H7 (cell line): ENCODE measurements at places on chromosomes 12 and 14. TPM values are rescaled to one million over a fixed set of nuclear protein-coding genes. Genes with fewer than 3 reads are reported as not detected.

The OR4E2 gene
- not detected in 2 replicates for total RNA-seq

- no peak for DNase-seq
Observed at GRCh38 chr12:97548931-97549330, 86.3 kb downstream of the RMST start.

The MEG3 gene
- total RNA-seq, result 0.04 and 0.31 TPM in 2 replicates

The KLHDC1 gene
- 0.07 and 0.38 TPM in 2 replicates for total RNA-seq

DNA sequence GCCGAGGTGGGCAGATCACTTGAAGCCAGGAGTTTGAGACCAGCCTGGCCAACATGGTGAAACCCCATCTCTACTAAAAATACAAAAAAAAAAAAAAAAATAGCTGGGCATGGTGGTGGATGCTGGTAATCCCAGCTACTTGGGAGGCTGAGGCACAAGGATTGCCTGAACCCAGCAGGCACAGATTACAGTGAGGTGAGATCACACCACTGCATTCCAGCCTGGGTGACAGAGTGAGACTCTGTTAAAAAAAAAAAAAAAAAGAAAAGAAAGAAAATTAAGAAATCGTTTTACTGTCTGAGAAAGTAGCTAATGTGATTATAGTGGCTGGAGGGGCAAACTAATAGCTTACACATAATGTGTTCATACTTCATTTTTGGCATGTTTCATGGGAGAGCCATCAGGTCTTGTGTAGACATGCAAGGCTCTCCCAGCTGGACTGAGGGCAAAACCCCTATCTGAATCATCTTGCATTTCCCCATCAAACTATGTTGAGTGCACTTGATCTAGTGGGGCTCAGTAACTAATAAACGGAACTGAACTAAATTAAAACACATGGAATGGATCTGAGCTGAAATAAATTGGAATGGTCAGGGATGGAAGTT lies 16.2 kb downstream of the KIF21A start:
- DNase-seq, result no peak

GRCh38 chr14:44149597-44149996 lies 357.5 kb downstream of the FSCB start:
- DNase-seq, result peak; percentile 43

GRCh38 chr14:23903442-23903841 lies 50.1 kb upstream of the DHRS4 start:
- DNase-seq, result no peak

The TNS2 gene
- total RNA-seq, result 7.6 and 8.7 TPM in 2 replicates

DNA sequence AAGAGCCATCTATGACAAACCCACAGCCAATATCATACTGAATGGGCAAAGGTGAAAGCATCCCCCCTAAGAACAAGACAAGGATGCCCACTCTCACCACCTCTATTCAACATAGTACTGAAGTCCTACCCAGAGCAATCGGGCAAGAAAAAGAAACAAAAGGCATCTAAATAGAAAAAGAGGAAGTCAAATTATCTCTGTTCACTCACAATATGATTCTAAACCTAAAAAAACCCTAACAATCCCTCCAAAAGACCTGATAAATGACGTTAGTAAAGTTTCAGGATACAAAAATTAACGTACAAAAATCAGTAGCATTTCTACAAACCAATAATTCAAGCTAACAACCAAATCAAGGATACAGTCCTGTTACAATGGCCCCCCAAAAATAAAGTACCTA lies 26.9 kb downstream of the MDM1 start:
- DNase-seq, result no peak

DNA sequence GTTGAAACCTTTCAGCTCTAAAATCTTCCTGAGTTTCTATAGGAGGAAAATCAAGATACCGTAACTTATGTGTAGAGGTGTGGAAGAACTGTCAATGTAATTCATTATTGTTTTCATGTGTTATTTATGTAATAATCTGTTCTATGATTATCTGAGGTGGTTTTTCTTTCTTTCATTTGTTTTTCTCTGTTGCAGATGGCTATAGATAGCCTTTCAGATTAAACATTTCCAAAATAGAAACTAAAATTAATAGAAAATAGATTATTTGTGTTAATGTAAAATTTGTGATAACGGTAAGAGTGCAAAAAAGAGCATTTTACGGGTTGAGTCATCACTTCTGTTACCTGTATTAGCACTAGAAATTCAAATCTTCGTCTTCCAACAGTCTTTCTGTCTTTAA lies 128.8 kb downstream of the SYNE2 start:
- DNase-seq, result no peak

GRCh38 chr12:119826661-119827445 lies 50.3 kb downstream of the CIT start:
- no peak for DNase-seq

The AP1G2 gene
- 83.3 and 94.9 TPM in 2 replicates for total RNA-seq

The FAM181A gene
- total RNA-seq, result not detected in 2 replicates

The RASSF9 gene
- total RNA-seq, result 0.41 and 0.87 TPM in 2 replicates

DNA sequence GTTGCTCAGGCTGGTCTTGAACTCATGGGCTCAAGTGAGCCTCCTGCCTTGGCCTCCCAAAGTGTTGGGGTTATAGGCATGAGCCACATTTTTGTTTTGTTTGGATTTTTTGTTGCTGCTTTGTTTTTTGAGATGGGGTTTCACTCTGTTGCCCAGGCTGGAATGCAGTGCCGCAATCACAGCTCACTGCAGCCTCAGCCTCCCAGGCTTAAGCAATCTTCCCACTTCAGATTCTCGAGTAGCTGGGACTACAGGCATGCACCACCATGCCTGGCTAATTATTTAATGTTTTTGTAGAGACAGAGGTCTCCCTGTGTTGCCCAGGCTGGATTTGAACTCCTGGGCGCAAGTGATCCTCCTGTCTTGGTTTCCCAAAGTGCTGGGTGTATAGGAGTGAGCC lies 5.7 kb upstream of the PLEK2 start:
- DNase-seq, result no peak

DNA sequence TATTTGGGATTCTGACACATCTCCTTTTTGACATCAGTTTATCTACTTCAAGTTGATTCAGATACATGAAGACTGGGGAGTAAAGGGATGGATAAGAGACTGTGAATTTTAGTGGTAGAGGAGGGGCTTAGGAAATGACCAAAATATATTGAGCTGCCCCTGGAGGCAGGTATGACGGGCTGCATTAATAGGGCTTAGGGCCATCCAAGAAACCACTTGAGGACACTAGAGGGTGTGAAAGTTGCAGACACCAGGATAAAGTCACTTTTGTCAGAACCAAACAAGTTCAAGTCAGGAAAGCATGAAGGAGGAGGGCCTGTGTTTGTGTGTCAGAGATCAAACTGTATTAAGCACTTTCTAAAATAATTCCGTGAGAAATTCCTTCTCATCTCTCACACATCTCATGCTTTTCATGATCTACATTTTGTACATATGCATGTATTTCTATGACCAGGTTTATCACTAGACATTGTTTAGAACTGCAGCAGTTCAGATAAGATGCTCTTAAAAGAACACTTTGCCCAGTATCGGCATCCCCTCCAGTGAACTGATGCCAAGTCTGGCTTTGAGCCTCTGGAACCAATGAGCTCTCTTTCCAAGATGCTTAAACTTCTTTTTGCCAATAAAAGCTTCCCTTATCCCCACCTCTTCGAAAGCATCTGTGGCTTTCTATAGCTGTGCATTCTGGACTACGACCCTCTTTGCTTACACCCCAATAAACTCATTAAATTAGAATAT lies 136.9 kb downstream of the SLC38A1 start:
- DNase-seq, result peak; percentile 6

- no peak for DNase-seq
Observed at GRCh38 chr12:96170328-96170727, 23.8 kb upstream of the ELK3 start.

GRCh38 chr12:53499266-53500141 lies at the start of gene MAP3K12:
TSS of gene MAP3K12 (minus strand) at chr12:53499458. CDS start at chr12:53487391, 12,067 bp downstream.
- peak; percentile 88 for DNase-seq

The SYNDIG1L gene
- total RNA-seq, result 0.48 and 0.76 TPM in 2 replicates

- no peak for DNase-seq
Observed at GRCh38 chr12:22130671-22131070, 84.7 kb downstream of the CMAS start.

GRCh38 chr12:52698651-52699340 lies 4.5 kb downstream of the KRT77 start:
- DNase-seq, result peak; percentile 42

DNA sequence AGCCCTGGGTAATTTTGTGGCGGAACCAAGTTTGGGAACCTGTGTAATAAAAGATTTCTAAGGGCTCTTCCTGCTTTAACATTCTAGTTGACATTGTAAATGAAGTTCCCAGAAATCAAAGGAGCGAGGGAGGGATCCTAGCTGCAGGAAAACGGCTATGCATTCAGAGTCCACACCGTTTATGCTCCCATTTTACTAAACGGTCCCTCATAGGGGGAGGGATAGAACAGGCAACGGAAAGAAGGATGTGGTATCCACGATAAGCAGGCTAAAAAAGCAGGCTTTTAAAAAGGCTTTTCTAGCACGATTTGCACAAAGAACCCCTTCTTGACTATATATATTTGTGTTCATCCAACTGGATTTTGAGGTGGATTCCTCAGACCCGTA lies 559 bp downstream of the SYNJ2BP start:
- no peak for DNase-seq

The CLEC2B gene
- total RNA-seq, result 0.18 TPM in 1 of 2 replicates, not detected in the other

The SLC17A8 gene
- not detected in 2 replicates for total RNA-seq

The FAR2 gene
- 16.1 and 16.2 TPM in 2 replicates for total RNA-seq

The TBX3 gene
- total RNA-seq, result 0.30 and 0.94 TPM in 2 replicates

DNA sequence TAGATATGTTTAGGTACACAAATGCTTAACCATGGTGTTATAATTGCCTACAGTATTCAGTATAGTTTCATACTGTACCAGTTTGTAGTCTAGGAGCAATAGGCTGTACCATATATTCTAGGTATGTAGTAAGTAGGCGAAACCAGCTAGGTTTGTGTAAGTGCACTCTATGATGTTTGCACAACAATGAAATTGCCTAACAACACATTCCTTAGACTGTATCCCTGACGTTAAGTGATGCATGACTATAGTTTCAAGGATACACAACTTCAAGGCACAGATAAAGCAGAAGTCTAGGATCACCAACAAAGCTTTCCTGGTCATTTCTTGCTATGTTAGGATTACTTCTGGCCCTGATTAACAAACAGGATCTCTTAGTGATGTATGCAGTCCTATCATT lies 135.1 kb downstream of the SLC38A1 start:
- no peak for DNase-seq

GRCh38 chr12:50572287-50572686 lies 67.5 kb downstream of the DIP2B start:
- no peak for DNase-seq

- no peak for DNase-seq
Observed at GRCh38 chr14:59305836-59306555, 117.5 kb downstream of the DAAM1 start.

The ZNF891 gene
- 0.55 and 0.96 TPM in 2 replicates for total RNA-seq

The TSPAN11 gene
- 0.42 and 0.67 TPM in 2 replicates for total RNA-seq

DNA sequence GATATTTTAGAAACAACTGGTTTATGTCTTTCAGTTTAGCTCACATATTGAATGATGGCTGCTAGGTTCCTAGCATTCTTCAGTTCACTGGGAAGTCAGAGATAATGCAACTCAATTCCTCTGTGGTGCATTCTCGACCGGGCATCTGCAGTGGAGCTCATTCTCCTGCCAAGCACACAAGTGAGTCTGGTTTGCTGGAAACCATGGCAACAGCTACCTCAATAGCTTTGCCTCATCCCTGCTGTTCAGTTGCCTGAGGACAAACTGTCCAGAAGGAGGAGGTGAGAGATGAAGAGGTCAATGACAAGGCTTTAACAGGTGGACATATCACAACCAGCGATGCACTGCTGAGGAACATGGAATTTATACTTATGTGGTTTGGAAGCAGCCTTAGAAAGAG lies 816.9 kb downstream of the AACS start:
- no peak for DNase-seq

The ACOT2 gene
- total RNA-seq, result 5.2 and 7.7 TPM in 2 replicates

GRCh38 chr14:67490196-67490595 lies 1.7 kb upstream of the TMEM229B start:
- DNase-seq, result no peak

The SCN8A gene
- total RNA-seq, result 3.9 and 4.8 TPM in 2 replicates

- DNase-seq, result no peak
Observed at GRCh38 chr12:18421867-18422266, 160.5 kb downstream of the PIK3C2G start.
